Activated CD4-positive, alpha-beta T cell treated with anti-CD3 and anti-CD28 coated beads for 24 hours (primary cell): ENCODE measurements at places on chromosomes 5 and 9.

DNA sequence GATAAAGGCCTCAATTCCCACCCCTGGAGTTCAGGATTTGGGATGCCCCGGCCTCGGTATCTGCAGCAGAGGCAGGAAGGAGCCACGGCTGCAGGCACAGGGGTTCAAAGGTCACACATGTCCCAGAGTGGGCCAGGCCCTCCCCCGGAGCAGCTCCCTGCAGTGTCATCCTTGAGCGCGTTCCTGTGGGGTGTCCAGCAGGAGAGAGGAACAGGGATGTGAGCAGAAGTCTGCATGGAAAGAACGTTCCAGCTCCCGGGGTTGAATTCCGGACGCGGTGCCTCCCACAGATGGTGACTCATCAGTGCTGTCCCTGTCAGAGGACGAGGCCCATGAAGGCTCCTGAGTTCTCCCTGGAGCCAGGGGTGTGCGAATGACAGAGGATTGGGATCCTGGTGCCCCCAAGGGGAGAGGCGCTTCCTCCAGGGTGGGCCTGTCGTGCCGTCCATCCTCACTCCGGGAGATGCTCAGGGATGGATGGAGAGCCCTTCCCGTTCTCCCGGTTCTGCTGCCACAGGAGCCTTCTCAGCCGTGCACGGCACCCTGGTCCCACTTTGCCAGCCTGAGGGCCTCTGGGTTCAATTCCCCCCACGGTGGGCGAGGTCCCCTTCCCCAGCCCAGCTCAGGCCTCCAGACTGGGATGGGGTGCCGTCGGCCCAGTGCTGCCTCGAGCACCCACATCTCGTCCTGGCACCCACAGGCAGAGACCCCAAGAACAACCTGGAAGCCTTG is 3.1 kb downstream of the LCN1 start:
- DNase-seq: no peak

DNA sequence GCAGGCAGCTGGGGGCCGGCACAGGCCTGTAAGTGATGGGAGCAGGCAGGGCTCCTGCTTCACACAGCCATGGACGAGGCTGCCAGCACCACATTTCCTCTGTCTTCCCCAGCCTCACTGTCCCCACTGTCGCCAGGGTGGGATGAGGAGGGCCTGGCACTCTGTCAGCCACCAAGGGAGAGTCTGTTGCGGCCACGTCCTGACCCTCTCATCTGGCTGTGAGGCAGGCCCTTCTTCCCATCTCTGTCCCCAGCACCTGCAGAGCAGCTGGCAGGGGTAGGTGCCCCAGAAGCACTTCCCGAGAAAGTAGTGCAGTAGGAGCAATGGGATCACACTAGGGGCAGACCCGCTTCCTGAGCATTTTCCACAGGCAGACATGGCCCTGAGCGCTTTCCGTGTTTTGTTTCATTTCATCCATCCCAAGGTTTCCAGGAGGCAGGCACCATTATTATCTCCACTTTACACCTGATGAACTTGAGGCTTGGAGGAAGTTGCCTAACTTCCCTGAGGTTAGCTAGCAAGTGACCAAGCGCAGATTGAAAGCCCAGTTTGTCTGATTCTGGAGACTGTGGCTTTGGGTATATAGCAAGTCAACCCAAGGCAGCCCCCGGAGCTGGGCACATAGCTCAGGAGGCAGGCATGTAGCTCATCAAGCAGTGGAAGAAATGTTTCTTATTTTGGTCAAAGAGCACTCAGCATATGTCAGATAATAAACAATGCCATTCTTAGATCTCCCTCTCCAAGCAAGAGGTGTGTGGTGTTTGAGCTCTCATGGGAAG is 202.4 kb downstream of the DAB2IP start:
- DNase-seq: no peak

DNA sequence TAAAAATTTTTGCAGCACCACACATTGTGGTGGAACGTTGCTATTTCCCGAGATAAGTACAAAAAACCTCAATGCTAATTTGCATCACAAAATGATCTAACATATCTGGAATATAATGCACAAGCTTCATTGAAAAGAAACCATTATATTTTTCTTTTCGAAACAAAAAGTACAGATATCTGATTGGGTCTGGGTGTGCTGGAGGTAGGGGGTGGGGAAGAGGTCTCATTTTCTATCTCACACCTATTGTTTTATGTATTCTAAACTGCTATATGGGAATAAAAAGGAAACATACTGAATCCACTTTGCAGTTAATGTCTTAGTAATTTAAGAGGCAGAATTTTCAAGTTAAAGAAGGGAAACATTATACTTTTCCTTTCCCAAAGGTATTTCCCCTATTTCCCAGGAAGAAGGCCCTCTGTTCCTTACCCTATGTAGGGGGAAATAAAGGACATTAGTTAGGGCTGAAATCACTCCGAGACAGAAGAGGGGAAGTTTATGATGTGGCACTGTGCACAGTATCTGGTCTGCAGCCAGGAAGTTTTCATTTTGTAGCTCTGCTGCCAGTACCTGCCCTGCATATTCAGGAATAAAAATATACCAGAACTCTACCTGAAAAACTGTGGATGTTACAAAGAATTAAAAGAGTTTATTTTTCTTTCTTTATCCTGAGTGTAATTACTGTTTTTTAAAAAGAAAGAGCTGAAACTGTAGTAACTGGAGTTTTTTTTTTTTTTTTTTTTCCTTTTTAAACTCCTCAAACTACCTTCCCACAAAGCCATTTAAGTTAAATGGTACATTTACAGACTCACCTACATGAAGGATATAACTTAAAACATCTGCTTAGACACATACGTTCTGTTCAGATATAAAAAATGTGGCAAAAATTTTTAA is 7.4 kb downstream of the MEF2C start:
- no peak for DNase-seq

- DNase-seq: no peak
These were observed 187.7 kb upstream of the MPDZ start for GRCh38 chr9:13467157-13467556.

GRCh38 chr5:56413546-56413945 is 180.4 kb upstream of the ANKRD55 start:
- no peak for DNase-seq

DNA sequence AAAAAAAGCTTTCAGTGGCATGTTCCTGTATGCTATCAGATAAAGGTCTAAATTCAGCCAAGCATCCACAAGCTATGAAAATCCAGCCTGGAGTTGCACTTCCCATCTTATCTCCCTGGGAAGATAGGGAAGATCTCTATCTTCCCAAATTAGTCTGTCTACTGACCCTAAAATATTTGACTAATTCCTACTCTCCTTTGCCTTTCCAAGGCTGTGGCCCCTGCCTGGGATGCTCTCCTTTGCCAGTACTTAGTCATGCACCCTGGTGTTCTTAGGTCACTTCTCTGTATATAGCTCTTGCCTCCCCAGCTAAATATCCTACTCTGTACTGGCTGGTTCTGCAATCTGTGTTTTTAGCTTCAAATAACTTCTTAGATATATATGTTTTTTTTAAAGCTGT is 44.0 kb upstream of the PLPP1 start:
- no peak for DNase-seq

- DNase-seq: no peak
These were observed 55.8 kb upstream of the RANBP3L start for GRCh38 chr5:36357391-36357975.

GRCh38 chr9:126754436-126755316 is 50.2 kb upstream of the ZBTB43 start:
- DNase-seq: no peak

GRCh38 chr9:88749420-88749819 is 214.4 kb downstream of the NXNL2 start:
- DNase-seq: no peak

DNA sequence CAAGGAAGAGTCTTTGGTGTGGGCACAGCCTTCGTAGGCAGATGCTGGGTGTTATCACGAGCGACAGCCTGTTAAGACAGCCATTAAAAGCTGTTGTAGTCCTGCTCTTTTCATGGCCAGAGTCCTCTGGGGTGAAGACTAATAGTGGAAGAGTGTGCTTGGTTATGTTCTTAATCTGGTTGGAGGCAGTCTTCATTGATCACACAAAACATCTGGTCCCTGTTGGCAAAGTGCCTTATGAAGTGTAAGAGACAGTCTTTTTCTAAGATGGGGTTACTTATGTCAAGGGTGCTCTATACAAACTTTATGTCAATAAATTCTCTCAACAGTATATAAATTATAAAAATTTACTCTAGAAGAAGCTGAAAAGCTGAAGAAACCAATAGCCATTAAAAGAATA is 280.4 kb downstream of the CAAP1 start:
- DNase-seq: no peak

- no peak for DNase-seq
These were observed 115.3 kb downstream of the NREP start for GRCh38 chr5:111641533-111642233.

DNA sequence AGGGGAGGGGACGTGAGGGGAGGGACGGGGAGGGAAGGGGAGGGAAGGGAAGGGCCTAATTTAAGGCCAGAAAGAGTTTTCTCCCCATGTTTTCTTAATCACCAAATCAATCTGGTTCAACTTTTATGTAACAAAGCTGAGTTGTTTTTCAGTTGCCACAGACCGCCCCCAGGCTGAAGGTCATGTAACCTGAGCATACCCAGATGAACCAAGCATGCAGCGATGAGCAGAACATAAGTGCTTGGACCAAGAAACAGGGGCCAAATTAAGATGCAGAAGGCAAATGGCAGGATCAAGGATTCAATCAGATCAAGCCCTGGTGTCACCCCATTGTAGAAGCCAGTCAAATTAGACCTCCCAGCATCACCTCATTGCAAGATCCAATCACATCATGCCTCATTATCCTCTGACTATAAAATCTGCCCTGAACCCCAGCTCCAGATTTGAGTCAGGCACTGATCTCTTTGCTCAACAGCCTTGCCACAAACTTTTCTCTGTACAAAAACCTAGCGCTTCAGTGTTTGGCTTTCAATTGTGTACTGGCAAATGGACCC is 113.5 kb upstream of the TNPO1 start:
- no peak for DNase-seq

- DNase-seq: no peak
These were observed 176.0 kb downstream of the ZNF608 start for GRCh38 chr5:124570285-124571035.
